ENCODE measurements at places on chromosomes 12 and 14. TPM values are rescaled to one million over a fixed set of nuclear protein-coding genes. Genes with fewer than 3 reads are reported as not detected.

Gene HOXC12
- total RNA-seq = not detected

Gene TBC1D30
- total RNA-seq = 3.7 TPM

Gene AMDHD1
- 1.8 TPM for total RNA-seq

Gene MANSC4
- not detected for total RNA-seq

Gene RDH12
- total RNA-seq = not detected

Measured in gastroesophageal sphincter (tissue), 4 donors.